Osteocyte (in vitro differentiated cells): ENCODE measurements at places on chromosomes 2 and 18. TPM values are rescaled to one million over a fixed set of nuclear protein-coding genes. Genes with fewer than 3 reads are reported as not detected.

The CTIF gene
- total RNA-seq, result 169 and 172 TPM in 2 replicates

The NPHP1 gene
- 3.0 and 3.6 TPM in 2 replicates for total RNA-seq

The FRZB gene
- total RNA-seq, result 46.6 and 47.3 TPM in 2 replicates

The SGPP2 gene
- not detected in 2 replicates for total RNA-seq

The ICA1L gene
- 4.9 and 6.5 TPM in 2 replicates for total RNA-seq
